ENCODE measurements at places on chromosomes 3 and 15.

- no peak for DNase-seq
These were observed 18.3 kb downstream of the SUCNR1 start for GRCh38 chr3:151891721-151892120.

DNA sequence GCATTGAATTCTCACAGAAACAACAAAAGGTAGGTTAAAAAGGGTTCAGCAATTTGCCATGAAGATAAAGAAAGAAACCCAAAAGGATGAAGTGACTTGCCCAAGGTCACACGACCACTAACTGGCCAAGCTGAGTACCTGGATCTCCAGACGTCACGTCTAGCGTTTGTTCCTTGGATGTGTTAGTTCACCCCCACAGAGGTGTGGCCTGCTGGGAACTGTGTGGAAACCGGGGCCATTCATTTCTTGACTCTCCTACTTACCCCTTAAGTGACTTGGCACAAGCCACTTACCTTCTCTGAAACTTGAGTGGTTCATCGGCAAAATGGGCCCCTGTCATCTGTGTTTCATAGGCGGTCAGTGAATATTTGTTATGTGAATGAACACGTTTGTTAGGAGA is 244.3 kb upstream of the SLCO3A1 start:
- DNase-seq: no peak

DNA sequence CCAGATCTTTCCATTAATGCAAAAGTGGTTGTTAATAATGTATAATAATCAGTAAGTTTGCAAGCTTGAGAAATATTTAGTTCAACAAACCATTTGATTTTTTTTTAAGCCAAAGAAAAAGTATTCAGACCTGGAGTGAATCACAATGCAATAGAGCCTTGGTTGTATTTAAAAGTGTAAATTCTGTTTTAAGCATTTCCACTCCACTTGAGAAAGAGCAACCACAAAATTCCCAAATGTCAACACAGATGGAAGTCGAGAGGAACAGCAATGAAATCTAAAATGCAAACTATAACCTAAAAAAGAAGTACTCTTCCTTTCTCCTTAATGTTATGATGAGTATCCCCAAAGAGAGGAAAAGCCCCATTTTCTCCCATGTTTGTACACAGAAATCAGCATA is 20.2 kb downstream of the GBE1 start:
- no peak for DNase-seq

GRCh38 chr3:158700559-158700958 is 28.1 kb upstream of the LXN start:
- no peak for DNase-seq

DNA sequence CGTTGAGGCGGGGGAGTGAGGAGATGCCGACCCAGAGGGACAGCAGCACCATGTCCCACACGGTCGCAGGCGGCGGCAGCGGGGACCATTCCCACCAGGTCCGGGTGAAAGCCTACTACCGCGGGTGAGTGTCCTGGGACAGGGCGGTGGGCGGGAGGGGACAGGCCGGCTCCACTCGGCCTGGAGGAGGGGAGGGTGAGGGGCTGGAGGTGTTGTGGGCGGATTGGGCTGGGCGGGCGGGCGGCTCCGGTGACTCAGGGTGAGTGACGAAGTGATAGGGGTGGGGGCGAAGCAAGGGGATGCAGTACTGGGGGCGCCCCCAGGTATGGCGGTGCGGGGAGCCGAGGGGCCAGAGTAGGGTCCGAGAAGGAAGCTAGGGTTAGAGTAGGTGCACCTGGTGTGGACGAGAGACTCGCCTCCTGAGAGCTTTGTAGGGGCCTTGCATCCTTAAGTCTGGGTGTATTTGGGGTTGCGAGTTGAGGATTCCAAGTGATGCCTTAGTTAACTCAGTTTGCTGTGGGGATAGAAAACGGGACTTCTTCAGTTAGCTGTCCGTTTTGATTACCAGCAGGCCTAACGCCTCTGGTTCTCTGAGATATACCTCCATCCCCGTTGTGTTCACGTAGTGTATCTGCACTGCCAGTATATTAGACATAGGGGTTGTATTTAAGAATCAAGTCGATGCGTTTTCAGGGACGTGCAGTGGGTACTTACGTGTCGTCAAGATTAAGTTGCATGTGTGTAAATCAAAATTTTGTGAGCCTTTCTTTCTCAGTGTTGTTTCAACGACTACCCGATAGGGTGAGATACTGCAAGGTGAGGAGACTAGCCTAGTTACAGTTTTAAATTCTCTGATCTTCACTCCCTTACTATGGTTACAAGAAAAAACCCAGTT is 670 bp downstream of the PRKCI start:
- peak; percentile 21 for DNase-seq

GRCh38 chr3:13479332-13479581 is 849 bp upstream of the HDAC11 start:
- peak; percentile 95 for DNase-seq

DNA sequence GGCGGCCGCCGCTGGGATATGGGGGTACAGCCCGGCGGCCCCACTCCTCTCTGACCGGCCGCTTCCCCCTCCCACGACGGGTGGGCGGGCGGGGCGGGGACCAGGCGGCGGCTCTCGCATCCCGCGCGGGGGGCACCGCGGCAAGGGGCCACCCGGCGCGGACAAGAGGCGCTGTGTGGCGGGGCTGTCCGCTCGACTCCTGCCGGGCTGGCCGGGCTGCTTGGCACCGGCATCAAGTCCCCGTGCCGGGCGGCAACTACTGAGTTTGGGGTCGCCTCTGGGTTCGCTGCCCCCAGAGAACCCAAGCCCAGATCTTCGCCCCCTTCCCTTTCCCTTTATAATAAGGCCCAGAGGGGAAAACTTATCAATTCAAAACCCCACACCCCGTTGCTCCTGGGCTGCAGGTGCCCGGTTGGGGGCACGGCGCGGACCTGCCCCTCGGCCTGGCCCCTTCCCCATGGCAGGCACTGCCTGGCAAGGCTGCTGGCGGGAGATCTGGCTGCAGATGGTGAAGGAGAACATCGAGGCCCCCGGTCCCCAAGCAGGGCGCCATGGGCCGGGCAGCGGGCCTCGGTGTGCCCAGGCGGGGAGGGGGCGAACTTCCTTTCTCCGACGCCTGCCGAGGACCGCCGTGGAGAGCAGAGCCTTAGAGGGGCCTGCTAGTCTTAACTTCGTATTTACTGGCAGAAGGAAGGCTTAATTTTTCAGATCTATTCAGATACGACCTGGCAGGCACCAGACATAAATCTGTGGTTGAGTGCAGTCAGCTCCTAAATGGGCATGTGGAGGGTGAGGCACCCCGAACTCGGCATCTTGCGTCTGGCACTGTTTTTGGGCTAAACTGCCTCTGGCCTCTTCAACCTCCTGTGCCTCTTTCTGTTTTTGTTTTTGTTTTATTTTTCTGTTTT is 911 bp downstream of the APBA2 start:
- no peak for DNase-seq

GRCh38 chr3:67704322-67704721 is 49.9 kb upstream of the SUCLG2 start:
- no peak for DNase-seq

- no peak for DNase-seq
These were observed 18.7 kb upstream of the EOGT start for GRCh38 chr3:69032142-69032541.

DNA sequence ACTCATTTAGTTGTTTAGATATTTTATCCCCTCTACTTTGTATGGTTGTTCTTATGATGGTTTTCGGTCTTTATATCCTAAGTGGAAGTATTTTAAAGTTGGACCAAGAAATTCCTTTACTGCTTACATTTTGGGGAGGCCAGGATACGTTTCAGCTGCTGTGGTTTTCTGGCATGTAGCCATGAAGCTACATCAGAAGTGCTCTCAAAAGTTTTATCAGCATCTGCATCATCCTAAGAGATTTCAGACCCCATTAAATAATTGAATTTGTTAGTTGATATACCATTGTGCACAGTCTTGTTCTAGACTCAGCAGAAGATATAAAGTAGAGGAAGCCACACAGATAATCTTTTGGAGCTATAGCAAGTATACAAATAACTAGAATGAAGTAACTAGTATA is 50.1 kb upstream of the SKOR1 start:
- DNase-seq: no peak

GRCh38 chr15:81959196-81959595 is 86.6 kb downstream of the MEX3B start:
- no peak for DNase-seq

- no peak for DNase-seq
These were observed 4.3 kb downstream of the ZNF860 start for GRCh38 chr3:31985831-31986230.

- no peak for DNase-seq
These were observed 75.0 kb downstream of the STRIT1 start for GRCh38 chr3:155218462-155218861.

DNA sequence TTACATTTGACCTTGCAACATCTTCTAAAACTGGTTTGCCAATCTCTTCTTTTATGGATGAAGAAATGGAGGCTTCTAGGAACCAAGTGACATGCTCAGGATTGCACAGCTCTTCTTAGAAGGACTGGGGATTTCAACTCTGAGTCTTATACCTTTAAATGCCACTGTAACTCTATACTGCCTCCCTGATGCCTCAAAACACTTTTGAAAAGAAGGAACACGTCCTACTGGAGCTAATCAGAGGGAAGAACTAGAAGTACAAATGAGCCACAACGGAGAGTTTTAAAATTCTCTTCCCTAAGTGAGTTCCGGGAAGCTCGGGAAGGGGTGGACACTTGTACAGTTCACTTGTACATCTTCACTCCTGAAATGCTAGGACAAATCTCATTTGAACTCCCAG is 949 bp upstream of the MITF start:
- peak; percentile 14 for DNase-seq

DNA sequence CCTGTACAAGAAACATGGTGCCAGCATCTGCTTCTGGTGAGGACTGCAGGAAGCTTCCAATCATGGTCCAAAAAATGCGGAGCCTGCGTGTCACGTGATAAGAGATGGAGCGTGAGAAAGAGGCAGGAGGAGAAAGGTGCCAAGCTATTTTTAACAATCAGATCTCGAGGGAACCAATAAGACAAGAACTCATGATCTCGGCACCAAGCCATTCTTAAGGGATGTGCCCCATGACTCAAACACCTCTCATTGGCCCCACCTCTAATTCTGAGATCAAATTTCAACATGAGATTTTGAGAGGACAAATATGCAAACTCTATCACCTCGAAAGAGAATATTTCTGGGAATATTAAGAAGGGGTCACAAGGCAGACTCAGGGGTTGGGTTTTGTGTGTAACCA is 107.2 kb downstream of the PYDC2 start:
- DNase-seq: no peak

DNA sequence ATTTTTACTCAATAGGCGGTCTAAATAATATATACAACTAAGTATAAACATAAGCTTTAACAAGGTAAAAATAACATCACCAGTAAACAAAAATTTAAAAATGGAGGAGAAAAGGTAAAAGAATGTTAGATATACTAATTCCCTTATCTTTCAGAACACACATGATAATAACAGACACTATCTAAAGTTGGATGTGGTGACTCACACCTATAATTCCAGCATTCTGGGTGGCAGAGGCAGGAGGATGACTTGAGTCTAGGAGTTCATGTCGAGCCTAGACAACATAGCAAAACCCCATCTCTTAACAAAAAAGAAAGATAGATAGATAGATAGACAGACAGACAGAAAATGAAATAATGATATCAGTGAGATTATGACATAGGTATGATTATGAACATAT is 85.1 kb downstream of the STAG1 start:
- DNase-seq: no peak

- DNase-seq: no peak
These were observed 2.6 kb upstream of the UBE2Q2 start for GRCh38 chr15:75840659-75841058.

GRCh38 chr3:120420360-120420759 is 30.4 kb downstream of the FSTL1 start:
- no peak for DNase-seq

GRCh38 chr15:89007989-89008388 is 80.3 kb upstream of the ABHD2 start:
- no peak for DNase-seq

- no peak for DNase-seq
These were observed 72.1 kb downstream of the RSL24D1 start for GRCh38 chr15:55124616-55125015.

DNA sequence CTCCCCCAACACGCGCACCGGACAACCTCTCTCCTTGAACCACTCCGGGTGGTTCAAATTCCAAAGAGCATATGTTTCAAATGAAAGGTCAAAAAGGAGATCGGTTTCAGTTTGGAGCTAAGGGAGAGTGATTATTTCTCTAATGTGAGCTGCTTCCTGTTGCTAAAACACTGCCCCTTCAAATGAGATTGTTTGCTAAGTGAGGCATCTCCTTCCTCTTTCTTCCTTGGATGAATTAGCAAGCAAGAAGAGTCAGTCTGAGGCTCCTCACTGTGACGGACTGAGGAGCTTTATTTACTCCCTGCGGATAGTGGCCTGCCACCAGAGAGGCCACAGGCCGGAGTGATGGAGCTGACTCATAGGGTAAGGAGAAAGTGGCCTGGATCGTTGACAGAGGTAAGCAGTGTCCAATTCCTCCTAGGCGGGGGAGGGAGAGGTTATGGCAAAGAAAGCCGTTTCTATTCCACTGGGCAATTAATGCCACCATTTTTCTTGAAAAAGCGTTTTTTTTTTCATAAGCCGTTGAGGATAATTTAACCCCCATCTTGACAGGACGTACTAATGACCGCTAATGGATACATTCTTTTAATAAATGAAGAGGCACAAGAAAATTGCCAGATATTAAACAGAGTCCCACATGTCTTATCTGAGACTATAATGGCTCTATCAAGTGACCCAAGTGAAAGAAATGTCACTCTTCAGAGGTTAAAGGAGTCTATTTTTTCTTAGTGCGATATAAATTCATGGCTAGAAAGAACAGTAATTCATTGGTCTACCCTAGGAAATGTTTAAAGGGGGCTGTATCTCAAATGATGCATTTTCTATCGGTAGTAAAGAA is 167.0 kb upstream of the ANKRD28 start:
- DNase-seq: no peak

DNA sequence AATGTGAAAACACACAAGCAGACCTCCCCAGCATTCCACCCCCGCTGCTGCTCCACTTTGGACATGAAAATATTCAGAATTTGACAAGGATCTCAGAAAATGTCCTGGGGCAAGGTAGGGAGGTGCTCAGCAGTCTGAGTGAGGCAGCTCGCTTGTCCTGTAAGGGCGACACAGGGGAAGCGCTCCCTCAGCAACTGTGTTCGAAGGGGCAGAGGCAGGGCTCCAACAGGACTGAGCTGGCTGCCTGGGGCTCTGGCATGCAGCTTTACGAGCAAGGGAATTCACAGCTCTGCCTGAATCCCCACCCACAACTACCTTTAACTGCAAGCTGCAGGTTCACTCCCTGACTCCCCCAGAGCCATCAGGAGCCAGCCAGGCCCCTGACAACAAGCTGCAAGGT is 287.0 kb upstream of the LYSMD4 start:
- DNase-seq: no peak

- DNase-seq: no peak
These were observed 130.3 kb upstream of the TMC3 start for GRCh38 chr15:81504170-81504905.

DNA sequence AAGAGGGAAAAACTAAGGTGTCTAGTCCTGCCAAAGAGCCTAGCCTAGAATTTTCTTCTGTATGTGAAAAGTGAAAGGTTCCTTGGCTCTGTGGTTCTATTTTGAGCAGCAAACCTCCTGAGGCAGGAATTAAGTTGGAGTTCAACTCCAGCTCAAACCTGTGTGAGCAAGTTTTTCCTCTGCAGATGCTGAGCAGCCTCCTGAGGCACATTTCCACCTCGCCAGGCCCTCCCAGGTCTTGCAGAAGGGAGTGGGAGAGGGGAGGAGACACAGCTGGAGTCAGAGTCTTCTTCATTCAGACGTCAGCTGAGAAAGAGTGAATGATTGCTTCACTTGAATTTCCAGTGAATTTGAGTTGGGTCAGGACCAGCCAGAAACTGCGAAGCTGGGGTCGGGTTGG is 69.5 kb upstream of the ETV5 start:
- DNase-seq: no peak

GRCh38 chr15:33007303-33007855 is 187.1 kb downstream of the FMN1 start:
- DNase-seq: peak; percentile 53

All from Ammon's horn (tissue), 1 donor.